Central memory CD8-positive, alpha-beta T cell (primary cell): ENCODE measurements at places on chromosomes 16 and 17.

- H3K4me3 ChIP-seq: peak overlapping the region; percentile 62
- peaks cover 8% of the 10 kb centered on the region for H3K36me3 ChIP-seq
- no peak for DNase-seq
- H3K27ac ChIP-seq: no peak overlapping the region
- H3K4me1 ChIP-seq: peaks cover 7% of the 10 kb centered on the region
Observed at GRCh38 chr17:82097184-82097918, 685 bp downstream of the FASN start.

- peaks cover 29% of the 10 kb centered on the region for H3K27me3 ChIP-seq
- no peak overlapping the region for H3K27ac ChIP-seq
- no peak for DNase-seq
- peaks cover 6% of the 10 kb centered on the region for H3K4me1 ChIP-seq
- no peak overlapping the region for H3K4me3 ChIP-seq
- H3K36me3 ChIP-seq: peaks cover 5% of the 10 kb centered on the region
Observed at GRCh38 chr16:89013111-89013510, 36.1 kb upstream of the CBFA2T3 start.

DNA sequence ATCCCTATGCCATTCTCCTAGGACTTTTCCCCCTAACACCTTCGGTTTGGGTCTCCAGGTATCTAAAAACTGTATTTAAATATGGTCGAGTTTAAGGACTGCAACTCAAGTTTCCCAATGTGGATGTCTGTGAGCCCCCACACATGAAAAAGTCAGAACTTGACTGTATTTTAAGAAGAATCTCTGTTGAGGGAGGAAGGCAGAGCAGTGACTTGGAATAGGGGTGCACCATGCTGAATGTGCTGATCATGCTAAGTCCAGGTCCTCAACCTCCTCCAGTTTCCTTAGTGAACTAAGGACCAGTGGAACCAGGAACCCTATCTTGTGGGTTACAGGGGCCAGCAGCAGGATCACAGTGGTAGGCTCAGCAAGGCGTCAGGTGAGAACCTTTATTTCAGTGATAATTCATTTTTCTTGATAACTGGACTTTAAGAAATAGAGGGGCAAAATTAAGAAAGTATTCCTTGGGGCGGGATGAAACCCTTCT, 19.5 kb downstream of the GRB7 start:
- H3K36me3 ChIP-seq: peaks cover 37% of the 10 kb centered on the region
- DNase-seq: no peak
- peak overlapping the region; percentile 89 for H3K27ac ChIP-seq
- H3K27me3 ChIP-seq: no peaks in the 10 kb centered on the region
- H3K4me3 ChIP-seq: peak overlapping the region; percentile 65

DNA sequence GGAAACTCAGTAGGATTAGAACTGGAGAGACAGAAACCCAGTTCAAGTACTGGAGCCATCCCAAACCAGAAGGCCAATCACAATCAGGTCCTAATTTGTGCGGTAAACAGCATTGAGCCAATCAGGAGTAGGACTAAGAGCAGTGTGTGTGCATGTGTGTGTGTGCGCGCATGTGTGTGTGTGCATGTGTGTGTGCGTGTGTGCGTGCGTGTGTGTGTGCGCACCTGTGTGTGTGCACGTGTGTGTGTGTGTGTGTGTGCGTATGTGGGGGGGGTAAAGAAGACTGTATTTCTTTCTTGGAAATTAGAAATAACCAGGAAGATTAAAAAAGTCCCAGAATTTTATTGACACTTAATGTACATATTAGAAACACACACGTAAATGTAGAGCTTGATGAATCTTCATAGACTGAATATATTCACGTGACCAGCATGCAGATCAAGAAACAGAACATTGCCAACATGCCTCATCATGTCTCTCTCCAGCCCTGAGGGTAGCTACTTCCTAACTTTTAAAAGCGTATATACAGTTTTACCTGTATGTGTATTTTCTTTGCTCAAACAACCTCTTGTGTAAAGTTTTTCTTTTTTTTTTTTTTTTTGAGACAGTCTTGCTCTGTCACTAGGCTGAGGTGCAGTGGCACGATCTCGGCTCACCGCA, 919 bp upstream of the DHRS7C start:
- no peak overlapping the region for H3K27ac ChIP-seq
- no peaks in the 10 kb centered on the region for H3K4me1 ChIP-seq
- peaks cover 33% of the 10 kb centered on the region for H3K27me3 ChIP-seq
- H3K36me3 ChIP-seq: no peaks in the 10 kb centered on the region
- DNase-seq: no peak
- H3K4me3 ChIP-seq: no peak overlapping the region

GRCh38 chr17:78473951-78474613, 95.6 kb downstream of the PGS1 start:
- H3K4me1 ChIP-seq: peaks cover 16% of the 10 kb centered on the region
- H3K36me3 ChIP-seq: peaks cover 4% of the 10 kb centered on the region
- no peak overlapping the region for H3K4me3 ChIP-seq
- H3K27ac ChIP-seq: peak overlapping the region; percentile 50
